ENCODE measurements at places on chromosomes 4 and X.

GRCh38 chr4:14218641-14219040, 591.1 kb upstream of the BOD1L1 start:
- DNase-seq, result no peak

GRCh38 chr4:121219227-121219626, 55.1 kb upstream of the TNIP3 start:
- DNase-seq, result no peak

DNA sequence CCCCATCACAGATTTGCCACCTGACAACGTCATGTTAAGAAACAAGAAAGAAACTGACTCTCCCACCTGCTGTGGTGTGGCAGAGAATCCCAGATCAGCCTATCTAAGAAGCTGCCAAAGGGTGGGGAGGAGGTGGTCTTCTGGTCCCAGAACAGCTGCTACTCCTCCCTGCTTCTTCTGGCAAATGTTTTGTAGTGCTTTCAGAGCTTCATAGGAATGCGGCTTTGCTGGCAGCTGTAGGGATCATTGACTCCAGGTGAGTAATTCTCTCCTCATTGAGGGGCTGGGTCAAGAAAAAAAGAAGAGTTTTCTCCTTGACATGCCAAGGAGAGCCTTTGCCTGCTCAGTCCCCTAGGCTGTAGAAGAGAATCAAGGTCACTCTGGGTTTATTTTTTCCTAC, 23.3 kb downstream of the NRK start:
- no peak for DNase-seq

- no peak for DNase-seq
These were observed 25.8 kb upstream of the PBDC1 start for GRCh38 chrX:76147106-76147505.

DNA sequence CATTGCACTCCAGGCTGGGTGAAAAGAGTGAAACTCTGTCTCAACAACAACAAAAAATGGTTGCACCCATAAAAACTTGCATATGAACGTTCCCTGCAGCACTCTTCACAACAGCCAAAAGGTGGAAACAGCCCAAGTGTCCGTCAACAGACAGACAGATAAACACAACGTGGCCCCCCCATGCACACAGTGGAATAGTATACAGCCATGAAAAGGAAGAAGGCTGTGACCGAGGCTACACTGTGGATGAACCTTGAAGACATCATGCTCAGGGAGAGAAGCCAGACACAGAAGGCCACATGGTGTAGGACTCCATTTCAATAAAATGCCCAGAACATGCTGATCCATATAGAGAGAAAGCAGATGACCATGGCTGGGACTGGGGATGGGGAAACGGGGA, 33.5 kb upstream of the ASMTL start:
- no peak for DNase-seq

- no peak for DNase-seq
These were observed 25.0 kb downstream of the RFC1 start for GRCh38 chr4:39341075-39341725.

DNA sequence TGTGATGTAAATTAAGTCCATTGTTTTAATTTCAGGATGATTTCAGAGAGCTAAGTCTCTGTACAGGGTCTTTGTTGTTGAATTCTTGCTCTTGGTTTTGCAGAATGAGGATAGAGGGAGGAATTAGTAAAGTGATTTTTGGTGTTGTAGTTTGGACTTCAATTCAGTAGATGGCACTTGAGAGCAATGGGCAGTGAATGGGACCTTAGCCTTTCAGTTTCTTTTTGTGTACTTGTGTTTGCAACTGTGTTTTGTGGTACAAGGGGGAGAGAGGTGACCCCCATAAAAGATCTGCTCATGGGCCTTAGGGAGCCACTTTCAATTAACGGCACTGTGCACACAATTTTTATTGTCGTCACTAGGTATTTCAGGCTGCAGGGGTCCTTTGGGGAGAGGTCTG, 340.0 kb downstream of the DCAF12L2 start:
- DNase-seq, result no peak

GRCh38 chr4:8847331-8847730, 24.3 kb downstream of the HMX1 start:
- DNase-seq, result no peak

DNA sequence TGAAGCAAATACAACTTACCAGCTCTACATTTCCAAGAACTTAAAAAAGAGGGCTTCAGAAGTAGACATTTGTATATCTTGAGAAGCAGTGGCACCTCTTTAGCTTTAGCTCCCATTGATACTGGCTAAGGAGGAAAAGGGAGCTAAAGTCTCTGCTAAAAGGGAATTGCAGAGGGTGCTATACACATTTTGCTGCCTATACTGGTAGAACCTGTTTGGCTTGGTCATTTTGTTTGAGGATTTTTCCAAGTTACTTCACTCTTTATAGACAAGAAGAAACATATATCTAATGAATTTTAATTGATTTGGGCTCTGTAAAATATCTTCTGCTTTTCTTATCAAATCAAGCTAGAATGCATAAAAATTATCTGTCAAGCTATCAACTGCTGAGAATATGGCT, 11.8 kb downstream of the PAPSS1 start:
- DNase-seq, result no peak

DNA sequence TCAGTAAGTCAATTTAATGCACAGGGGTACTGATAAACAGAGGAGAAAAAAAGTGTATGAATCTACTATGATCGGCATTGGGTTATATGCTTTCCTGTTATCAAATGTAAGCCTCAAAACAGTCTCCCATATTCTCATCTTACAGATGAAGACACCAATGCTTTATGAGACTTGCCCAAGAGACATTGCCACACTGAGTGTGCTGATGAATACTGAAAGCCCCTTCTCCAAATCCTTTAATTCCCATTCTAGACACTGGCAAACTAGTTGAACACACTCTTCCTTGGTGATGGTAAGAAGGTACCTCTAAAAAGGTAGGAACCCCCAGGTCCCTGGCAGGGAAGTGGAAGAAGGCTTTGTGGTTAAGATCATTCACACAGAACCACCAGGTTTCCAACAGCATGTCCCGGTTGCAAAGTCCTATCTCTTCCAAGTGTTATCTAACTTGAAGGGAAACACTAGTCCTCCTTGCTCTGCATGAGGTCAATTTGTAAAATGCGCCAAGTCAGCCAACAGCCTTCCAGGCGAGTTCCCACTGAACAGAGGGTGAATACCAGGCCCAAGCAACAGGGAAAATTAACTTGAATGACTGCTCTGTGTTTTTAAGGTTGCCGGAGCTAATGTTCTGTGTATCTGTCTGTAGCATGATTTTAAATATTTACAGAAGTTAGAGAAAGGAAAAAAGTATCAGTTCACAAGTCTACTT, 5.1 kb downstream of the SETD7 start:
- DNase-seq, result no peak

- no peak for DNase-seq
These were observed 77.5 kb downstream of the IRF2 start for GRCh38 chr4:184396570-184397515.

- DNase-seq, result no peak
These were observed 93.7 kb downstream of the MXRA5 start for GRCh38 chrX:3252744-3253143.

GRCh38 chr4:1826531-1827350, 29.2 kb downstream of the LETM1 start:
- DNase-seq, result no peak

DNA sequence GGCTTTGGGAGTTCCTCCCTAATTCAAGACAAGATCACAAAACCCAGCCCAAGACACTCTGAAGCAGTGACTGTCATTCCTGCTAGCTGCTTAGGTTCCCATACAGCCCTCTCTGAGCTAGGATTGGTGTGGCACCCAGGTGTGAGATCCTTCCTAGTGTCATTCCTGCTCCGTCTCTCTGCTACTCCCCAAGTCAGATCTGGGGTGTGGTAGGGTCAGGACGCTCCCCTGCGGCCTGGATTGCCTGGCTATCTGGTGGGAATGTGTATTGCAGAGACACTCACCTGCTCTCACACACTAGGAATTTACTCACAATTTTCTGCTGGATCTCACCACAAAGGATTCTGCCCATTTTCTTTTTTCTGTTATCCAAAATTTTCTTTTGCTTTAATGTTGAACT, 560.8 kb upstream of the ATOH1 start:
- DNase-seq, result no peak

DNA sequence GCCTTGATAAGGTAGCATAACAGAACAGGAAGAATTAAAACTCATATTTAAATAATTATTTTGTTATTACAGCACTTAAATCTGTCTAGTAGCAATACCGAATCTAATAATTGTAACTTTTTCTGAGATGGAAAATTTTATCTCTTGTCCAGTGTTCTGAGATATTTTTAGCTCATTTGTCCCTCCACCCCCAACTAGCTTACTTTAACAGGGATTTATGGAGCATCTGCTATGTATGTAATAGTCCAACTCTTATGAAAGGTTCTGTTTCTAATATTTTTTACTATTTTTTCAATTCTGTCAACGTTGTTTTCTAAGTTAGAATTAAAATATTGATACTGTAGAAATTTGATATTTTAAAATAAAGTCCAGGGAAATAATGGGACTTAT, 38.2 kb upstream of the NUDT6 start:
- no peak for DNase-seq

GRCh38 chr4:63784822-63785221, 624.4 kb downstream of the TECRL start:
- DNase-seq, result no peak

DNA sequence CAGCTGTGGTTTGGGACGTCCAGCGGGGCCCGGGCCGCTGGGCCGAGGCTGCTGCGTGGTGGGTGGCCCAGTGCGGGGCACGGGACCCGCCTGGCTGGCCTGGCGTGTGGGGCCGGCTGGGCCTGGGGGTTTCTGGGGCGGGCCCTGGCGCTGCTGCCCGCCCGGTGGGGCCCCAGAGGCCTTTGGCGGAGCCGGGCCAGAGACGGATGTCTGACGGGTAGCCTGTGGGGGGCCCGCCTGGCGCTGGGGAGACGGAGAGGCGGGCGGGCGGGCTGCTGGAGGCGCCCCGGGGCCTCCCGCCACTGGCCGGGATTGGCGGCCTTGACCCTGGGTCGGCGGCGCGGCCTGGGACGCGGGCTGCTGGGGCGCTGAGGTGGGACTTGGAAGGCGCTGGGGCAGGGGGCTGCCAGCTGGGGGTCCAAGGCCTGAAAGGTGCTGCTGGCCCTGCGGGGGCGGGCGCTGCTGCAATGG, 8.1 kb upstream of the TIMP1 start:
- no peak for DNase-seq

GRCh38 chr4:159209249-159209648, 106.4 kb downstream of the RAPGEF2 start:
- DNase-seq, result no peak

GRCh38 chr4:60002603-60003337, 1197.4 kb upstream of the ADGRL3 start:
- no peak for DNase-seq

DNA sequence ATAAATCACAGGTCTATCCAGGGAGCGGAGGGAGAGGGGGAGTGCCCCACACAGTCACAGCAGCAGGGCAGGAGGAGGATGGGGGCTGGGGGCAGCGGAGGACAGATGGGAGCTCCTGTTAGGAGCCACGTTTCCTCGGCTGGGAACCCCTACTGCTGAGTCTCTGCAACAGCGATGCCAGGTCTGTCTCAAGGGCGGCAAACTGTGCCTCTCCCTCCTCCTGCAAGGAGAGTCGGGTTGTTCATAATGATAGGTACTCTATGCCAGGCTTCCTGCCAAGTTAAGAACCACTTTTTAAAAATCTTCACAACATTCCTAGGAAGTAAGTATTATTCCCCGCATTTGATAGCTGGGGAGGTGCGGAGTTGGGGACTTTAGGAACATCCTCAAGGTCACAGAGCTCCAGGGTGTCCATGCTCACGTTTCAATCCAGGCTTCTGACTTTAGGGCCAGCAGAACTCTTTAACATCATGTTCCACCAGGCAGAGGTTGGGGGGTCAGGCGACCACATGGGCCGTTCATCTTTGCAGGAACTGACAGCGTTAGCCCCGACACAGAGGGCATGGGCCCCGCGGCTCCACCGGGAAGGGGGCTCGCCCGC, 98.3 kb upstream of the MAML3 start:
- no peak for DNase-seq

DNA sequence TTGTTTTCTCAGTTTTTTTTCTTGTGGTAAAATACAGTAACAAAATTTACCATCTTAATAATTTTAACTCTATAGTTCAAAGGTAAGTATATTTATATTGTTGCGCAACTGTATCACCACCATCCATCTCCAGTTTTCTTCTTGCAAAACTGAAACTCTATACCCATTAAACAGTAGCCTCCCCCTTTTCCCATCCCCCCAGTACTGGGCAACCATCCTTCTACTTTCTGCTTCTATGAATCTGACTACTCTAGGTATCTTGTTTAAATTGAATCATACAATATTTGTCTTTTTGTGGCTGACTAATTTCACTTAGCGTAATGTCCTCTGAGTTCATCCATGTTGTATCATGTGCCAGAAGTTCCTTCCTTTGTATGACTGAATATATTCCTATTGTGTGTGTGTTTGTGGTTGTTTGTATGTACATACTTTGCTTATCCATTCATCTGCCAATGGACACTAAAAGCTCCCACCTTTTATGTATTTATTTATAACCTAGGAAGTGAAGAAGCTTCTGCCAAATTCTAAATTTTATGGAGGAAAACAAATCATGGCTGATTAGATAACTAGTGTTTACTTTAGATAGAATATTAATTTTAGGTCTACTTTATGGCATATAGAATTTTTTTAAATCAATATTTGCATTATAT, 10.0 kb downstream of the ABHD18 start:
- DNase-seq, result no peak

- no peak for DNase-seq
These were observed 231.1 kb downstream of the STPG2 start for GRCh38 chr4:97912156-97912555.

GRCh38 chr4:186134257-186134656, 29.8 kb downstream of the FAM149A start:
- DNase-seq, result no peak

GRCh38 chr4:122150931-122151330, 1.2 kb upstream of the BLTP1 start:
- no peak for DNase-seq

GRCh38 chrX:139851730-139852129, 81.1 kb downstream of the ATP11C start:
- no peak for DNase-seq

Measured in left renal pelvis (tissue), 4 donors.